ENCODE measurements at places on chromosomes 5 and 9. TPM values are rescaled to one million over a fixed set of nuclear protein-coding genes. Genes with fewer than 3 reads are reported as not detected.

DNA sequence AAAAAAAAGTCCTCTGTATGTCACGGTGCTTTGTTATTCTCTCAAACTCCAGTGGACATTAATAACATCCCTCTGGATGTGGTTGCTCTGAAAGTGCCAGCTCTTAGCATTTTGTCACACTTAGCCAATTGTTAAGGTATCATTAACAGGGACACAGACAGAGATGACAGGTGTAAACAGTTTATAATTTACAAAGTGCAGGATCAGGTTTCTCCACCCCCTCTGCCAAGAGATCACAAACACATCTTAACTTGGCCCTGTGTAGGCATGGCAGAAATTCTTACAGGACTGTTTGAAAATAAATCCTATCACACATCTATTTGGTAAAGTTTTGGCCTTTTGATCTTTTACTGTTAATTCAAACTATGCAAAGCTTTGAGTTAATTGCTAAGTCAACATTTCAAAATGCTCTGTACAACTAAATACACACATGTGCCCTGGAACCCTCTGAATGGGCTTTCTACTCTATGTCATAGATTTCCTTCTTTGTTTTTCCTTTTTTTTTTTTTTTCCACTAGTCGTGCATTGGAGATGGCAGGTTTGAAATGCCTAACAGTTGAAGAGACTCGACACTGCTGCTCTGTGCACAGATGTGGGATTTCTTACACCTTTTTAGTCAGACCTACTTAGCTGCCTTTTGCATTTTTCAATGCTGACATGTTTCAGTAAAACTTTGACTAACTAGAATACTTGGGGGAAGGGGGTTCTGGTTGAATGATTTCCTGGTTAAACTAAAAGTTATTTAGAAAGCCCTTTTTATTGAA lies 41.7 kb downstream of the SEMA6A start:
- peak; percentile 66 for DNase-seq

GRCh38 chr5:29051509-29051908 lies 2013.1 kb upstream of the CDH9 start:
- no peak for DNase-seq

DNA sequence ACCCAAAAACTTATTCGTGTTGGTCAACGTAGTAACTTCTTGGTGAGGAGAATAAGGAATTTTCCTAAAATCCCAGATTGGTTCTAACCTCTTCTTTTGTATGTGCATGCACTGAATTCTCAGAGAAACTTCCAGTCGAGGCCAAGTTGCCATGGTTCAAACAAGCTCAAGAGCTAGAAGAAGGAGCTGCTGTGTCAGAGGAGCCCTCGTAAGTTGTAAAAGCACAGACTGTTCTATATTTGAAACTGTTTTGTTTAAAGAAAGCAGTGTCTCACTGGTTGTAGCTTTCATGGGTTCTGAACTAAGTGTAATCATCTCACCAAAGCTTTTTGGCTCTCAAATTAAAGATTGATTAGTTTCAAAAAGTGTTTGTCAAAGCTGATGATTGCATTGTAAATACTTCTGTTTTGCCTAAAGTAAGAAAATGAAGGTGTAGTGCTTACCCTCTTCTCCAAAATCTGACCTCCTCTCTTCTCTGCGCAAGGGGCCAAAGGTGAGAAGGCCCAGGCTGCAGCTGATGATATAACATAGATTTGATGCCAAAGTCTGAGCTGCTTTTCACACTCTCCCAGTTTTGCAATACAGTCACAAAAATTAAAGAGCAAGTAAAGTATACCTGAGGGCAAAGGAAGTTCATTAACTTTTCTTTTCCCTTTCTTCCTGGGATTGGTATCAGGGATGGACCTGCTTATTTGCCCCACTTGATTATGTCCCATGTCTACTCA lies 210.8 kb downstream of the ADAMTSL1 start:
- no peak for DNase-seq

The SAXO1 gene
- total RNA-seq: under 0.01 TPM

GRCh38 chr5:115440782-115441451 lies 103.7 kb downstream of the FEM1C start:
- DNase-seq: no peak

The SLC6A19 gene
- not detected for total RNA-seq

The RNF183 gene
- 0.21 TPM for total RNA-seq

DNA sequence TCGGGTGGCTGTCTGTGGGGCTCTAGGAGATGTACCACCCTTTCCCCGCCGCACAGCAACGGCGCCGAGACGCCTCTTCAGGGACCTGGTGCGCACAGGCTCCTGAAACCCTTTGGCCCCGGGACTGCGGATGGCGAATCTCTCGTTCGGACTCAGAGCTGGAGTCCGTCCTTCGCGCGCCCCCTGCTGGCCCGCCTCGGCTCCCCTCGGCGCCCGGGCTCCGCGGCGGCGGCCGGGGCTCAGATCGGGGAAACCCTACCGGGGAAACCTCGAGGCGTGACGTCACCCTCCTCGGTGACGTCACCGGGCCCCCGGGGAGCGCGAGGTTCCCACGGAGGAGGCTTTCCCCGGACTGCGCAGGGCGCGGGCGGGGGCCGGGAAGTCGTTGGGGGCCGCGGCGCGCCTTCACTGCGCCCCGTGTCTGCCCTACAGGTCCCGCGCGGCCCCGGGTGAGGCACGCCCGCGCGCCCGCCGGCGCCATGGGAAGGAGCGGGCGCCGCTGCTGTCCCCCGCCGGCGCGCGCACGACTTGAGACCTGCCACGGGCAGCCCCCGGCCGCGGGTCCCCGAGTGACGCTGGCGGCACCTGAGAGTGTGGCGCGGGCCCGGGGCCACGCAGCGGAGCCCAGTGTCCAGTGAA lies 7.9 kb downstream of the PRR7 start:
- DNase-seq: peak; percentile 94

- no peak for DNase-seq
Observed at GRCh38 chr5:95918421-95919006, 43.1 kb downstream of the ELL2 start.

GRCh38 chr9:122815544-122815943 lies 12.8 kb downstream of the PDCL start:
- no peak for DNase-seq

GRCh38 chr5:169015991-169016390 lies 284.9 kb downstream of the SLIT3 start:
- DNase-seq: no peak

DNA sequence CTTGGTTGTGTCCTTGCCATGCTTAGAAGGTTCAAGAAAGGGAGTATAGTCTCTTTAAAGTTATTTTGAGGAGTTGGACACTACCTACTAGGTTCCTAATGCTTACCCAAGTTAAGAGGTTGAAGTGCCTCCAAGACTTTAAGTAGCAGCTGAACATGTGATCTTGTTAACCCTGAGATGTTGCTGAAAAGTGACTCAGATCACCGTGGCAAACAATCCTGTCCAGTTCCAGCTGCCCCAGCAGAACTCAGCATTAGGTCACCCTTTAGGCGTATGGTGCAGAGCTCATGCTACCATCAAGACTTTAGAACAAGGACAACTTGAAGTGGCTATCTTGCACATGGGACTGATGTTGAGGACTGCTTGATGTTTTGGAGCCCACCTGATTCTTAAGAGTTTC lies 22.5 kb downstream of the ZNF462 start:
- DNase-seq: peak; percentile 44

DNA sequence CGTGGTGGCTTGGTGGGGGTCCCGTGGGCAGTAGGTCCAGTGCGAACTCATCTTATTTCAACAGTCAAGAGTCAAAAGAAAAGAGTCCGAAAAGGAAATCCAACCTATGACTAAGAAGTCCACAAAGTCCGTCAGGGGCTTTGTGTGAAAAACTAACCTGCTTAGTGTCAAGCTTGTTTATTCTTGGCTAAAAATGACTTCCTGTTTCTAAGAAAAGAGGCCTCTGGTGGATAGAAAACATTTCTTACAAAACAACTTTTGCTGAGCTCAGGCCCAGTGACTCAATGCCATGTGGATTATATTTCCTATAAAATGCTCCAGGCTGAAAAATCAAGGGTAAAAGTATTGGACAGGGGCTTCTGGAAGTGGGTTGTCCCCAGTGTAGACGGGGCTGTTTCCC lies 105.9 kb downstream of the GADD45G start:
- peak; percentile 84 for DNase-seq

The SPATA6L gene
- 4.2 TPM for total RNA-seq

The KIAA1958 gene
- total RNA-seq: 5.8 TPM

The ADAMTS6 gene
- 8.1 TPM for total RNA-seq

The ORM2 gene
- total RNA-seq: not detected

The GRM6 gene
- not detected for total RNA-seq

DNA sequence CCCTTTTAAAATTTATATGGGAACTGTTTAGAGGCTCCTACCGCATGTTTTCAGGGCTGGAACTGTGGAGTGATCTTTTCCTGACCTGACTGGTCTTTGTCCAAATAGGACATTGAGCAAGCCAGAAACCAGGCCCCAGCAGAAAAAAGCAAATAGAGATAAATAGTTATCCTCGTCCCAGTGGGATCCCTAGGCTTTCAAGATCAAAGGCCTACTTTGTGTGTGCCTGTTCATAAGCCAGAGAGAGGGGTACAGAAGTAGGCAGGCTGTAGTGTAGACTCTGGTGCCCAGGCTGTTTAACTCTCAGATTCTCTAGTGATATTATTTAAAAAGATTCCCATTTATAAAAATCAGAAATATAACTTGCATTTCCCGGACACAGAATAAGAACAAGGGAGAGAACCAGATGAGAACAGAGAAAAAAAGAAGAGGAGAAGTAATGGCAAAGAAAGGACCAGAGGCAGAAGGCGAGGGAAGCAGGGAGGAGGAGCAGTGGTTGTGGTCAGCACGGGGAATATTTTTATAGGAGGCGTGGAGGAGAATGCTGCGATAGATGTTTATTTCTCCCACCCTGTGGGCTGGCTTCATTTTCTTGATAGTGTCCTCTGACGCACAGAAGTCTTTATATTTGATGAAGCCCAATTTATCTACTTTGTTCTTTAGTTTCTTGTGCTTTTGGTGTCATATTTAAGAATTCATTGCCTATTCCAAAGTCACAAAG lies 101.2 kb downstream of the AOPEP start:
- no peak for DNase-seq

DNA sequence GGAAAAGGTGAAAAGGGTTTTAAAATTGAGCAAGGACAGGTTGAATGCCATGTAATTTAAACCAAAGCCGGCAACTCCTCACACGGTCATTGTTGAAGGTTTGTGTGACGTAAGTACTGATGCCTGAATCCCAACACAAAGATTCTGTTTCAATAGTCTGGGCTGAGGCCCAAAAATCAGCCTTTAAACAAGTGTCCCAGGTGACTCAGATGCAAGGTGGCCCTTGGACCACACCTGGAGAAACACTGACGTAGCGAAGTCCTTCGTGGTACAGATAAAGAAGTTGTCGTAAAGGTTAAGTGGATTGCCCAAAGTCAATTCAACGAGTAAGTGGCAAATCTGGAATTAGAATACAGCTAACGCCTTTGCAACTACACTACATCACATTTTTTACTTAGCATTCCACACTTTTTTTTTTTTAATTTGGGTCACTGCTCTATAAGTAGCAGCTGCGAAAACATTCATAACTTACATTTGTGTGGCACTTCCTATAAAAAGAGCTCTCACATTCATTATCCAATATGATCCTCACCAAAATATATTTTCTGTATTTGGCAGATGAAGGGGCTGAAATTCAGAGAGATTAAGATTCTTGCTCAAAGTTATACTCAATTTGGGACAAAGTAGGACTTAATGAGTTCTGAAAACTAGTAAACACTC lies 111.3 kb downstream of the LPAR1 start:
- peak; percentile 61 for DNase-seq

- DNase-seq: peak; percentile 43
Observed at GRCh38 chr5:39219437-39219836, at the start of gene FYB1. FYB1 (minus strand) TSS chr5:39219563; CDS start chr5:39202960, 16,603 bp downstream.

GRCh38 chr5:35133186-35133585 lies 85.4 kb upstream of the AGXT2 start:
- no peak for DNase-seq

GRCh38 chr5:57221049-57221568 lies 47.2 kb downstream of the GPBP1 start:
- DNase-seq: peak; percentile 88

Data from tongue (tissue), 3 donors.